Daoy (cell line): ENCODE measurements at places on chromosomes 6 and 20. TPM values are rescaled to one million over a fixed set of nuclear protein-coding genes. Genes with fewer than 3 reads are reported as not detected.
A peak's percentile ranks its signal among the peaks of the same experiment; 100 is the strongest.

GRCh38 chr6:45757443-45758130, 258.1 kb downstream of the CLIC5 start:
- DNase-seq, result no peak

GRCh38 chr6:41545247-41545702, 906 bp upstream of the FOXP4 start:
- no peak for DNase-seq

DNA sequence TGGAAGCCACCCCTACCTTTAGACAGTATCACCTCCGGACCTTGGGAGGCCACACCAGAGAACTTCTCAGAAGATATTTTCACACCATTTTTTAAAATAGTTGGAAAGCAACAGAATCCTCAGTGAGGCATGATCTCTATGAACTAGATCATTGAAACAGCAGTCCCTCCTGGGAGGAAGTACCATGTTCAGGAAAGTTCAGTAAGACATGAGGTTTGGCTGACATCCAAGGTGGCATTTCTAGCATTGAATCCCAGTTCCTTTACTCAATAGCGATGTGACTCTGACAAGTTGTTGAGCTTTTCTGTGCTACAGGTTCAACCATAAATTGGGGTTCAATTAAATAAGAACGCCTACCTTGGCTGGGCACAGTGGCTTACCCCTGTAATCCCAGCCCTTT, 169.0 kb downstream of the TBC1D7 start:
- peak; percentile 38 for DNase-seq

DNA sequence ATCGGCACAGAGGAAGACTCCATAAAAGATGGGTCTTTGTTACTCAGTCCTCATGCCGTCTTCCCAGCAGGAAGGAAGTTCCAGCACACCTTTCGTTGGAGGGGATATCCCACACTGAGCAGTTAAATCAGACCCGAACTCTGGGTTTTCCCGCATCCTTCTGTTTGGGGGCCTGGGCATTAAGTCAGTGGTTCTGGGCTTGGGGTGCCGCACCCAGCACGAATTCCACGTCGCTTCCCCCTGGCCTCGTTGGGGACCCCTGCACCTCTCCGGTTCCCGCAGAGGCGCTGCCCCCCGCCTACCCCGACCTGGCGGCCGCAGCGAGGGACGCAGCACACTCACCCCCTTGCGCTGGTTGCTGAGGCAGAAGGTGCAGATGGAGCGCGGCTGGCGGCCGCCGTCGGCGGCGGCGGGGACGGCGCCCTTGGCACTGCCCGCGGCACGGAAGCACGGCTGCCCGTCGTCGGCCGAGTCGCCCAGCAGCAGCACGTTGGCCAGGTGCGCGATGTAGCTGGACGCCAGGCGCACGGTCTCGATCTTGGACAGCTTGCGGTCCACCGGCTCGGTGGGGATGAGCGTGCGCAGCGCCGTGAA, 641 bp downstream of the TCF15 start:
- DNase-seq, result no peak

DNA sequence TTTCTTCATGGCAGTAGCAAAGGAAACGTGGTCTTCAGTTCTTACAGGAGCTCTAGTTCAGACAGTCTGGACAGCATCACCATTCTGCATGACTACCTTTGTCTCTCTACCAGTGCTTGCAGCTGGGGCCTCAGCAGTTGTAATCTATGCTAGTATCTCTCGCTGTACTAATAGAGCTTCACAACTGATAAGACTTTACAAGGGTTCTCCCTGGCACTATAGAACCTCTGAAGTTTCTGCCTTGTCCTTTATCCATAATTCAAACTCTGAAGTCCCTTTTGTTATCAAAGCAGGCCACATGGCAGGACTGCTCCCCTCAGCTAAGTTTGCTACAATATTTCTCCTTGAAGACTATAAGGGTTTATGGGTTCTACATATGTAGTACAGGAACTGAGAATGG, 842.1 kb upstream of the ADGRB3 start:
- DNase-seq, result no peak

- no peak for DNase-seq
Observed at GRCh38 chr6:13405961-13406477, 77.7 kb upstream of the TBC1D7 start.

- DNase-seq, result no peak
Observed at GRCh38 chr6:143123081-143123480, 62.4 kb downstream of the AIG1 start.

SLC17A1 gene
- total RNA-seq, result not detected in 2 replicates

CCN6 gene
- total RNA-seq, result not detected in 2 replicates

TBC1D32 gene
- total RNA-seq, result 5.4 and 23.4 TPM in 2 replicates

POU5F1 gene
- 5.6 and 12.2 TPM in 2 replicates for total RNA-seq

RAB44 gene
- under 0.01 and 0.65 TPM in 2 replicates for total RNA-seq

HLA-DPB1 gene
- total RNA-seq, result 25.4 and 34.6 TPM in 2 replicates

GHRH gene
- not detected in 2 replicates for total RNA-seq

VSX1 gene
- total RNA-seq, result not detected in 2 replicates

ROS1 gene
- 0.71 and 1.1 TPM in 2 replicates for total RNA-seq
